ENCODE measurements at places on chromosomes 16 and 17.

GRCh38 chr17:9905902-9906301 lies 831 bp upstream of the RCVRN start:
- DNase-seq: peak; percentile 26

GRCh38 chr17:45364531-45365390 lies 47.9 kb upstream of the MAP3K14 start:
- no peak for DNase-seq

- no peak for DNase-seq
Observed at GRCh38 chr17:16881239-16881924, 90.5 kb downstream of the TNFRSF13B start.

- no peak for DNase-seq
Observed at GRCh38 chr17:32477220-32477619, 9.6 kb upstream of the CDK5R1 start.

GRCh38 chr16:52128361-52128760 lies 418.6 kb downstream of the TOX3 start:
- DNase-seq: no peak

- no peak for DNase-seq
Observed at GRCh38 chr17:29143894-29144293, 36.3 kb downstream of the MYO18A start.

GRCh38 chr17:977166-977565 lies 2.4 kb downstream of the NXN start:
- DNase-seq: no peak

GRCh38 chr16:4414187-4414917 lies 2.0 kb downstream of the CORO7 start:
- DNase-seq: no peak
